Gastrocnemius medialis (tissue), 4 donors: ENCODE measurements at places on chromosomes 4 and X. TPM values are rescaled to one million over a fixed set of nuclear protein-coding genes. Genes with fewer than 3 reads are reported as not detected.

RRH gene
- total RNA-seq: not detected

DCLK2 gene
- total RNA-seq: 0.29 TPM

DNA sequence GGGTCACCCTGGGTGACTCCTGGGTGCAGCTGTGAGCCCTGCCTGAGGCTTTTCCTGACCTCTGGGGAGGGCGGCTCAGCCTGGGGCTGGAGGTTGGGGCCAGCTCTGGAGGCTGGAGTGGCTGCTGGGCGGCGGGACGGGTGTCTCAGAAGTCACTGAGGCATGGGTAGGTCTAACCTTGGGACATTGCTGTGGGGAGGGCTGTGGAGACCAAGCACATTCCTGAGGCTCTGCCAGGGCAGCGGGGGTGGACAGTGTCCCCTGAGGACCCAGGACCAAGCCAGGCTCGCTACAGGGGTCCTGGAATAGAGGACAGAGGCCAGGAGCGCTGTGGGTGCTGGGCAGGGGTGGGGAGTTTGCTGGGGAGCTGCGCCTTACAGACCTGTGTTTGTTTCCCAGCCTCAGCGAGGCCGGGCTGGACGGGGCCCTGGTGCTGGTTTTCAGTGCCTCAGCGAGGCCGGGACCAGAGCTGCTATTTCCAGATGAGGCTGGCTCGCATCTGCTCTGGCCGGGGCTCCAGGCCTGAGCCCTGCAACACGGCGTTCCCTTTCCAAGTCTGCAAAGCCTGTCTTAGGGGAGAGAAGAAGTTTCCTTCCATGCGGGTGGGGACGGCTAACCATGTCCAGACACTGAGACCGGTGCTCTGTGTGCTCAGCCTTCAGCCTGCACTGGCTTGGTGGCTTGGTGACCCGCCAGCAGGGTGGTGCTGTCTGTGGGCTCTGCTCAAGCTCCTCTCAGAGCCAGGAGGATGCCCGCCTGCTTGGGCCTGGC, 3.0 kb upstream of the SLC25A6 start:
- H3K4me1 ChIP-seq: peaks cover 32% of the 10 kb centered on the region
- no peaks in the 10 kb centered on the region for H3K27me3 ChIP-seq
- H3K27ac ChIP-seq: peak overlapping the region; percentile 100
- no peak for DNase-seq

TSPYL2 gene
- 88.6 TPM for total RNA-seq

- no peak overlapping the region for H3K4me3 ChIP-seq
- no peaks in the 10 kb centered on the region for H3K4me1 ChIP-seq
- no peak overlapping the region for H3K27ac ChIP-seq
- no peaks in the 10 kb centered on the region for H3K27me3 ChIP-seq
- H3K36me3 ChIP-seq: no peaks in the 10 kb centered on the region
Observed at GRCh38 chr4:66482186-66482585, 811.9 kb upstream of the EPHA5 start.

- no peak for DNase-seq
- H3K4me1 ChIP-seq: peaks cover 2% of the 10 kb centered on the region
- H3K27ac ChIP-seq: no peak overlapping the region
- peak overlapping the region; percentile 2 for H3K4me3 ChIP-seq
Observed at GRCh38 chrX:40169193-40170101, 71.7 kb upstream of the BCOR start.

DNA sequence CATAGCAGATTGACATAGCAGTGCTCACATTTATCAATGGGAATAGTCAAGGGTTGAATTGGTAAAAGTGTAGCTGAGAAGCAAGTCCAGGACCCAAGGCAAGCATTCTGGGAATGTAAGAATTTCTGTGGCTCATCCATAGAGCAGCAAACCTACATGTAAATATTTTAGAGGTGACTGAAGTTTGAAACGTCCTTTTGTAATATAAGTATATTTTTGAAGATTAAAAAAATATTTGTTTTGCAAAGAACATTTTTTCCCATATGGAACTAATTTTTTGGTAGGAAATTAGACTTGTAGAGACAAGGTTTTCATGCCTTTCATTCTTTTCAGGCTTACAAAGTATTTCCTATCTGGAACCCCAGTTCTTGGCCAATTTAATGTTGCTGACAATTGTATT, 104.0 kb downstream of the TEX13A start:
- no peaks in the 10 kb centered on the region for H3K27me3 ChIP-seq
- H3K4me3 ChIP-seq: no peak overlapping the region
- H3K4me1 ChIP-seq: no peaks in the 10 kb centered on the region
- no peak overlapping the region for H3K27ac ChIP-seq
- DNase-seq: no peak
- H3K36me3 ChIP-seq: no peaks in the 10 kb centered on the region

XK gene
- 4.9 TPM for total RNA-seq

SNCA gene
- 1.7 TPM for total RNA-seq
